HEK293T (cell line): ENCODE measurements at places on chromosomes 7 and 10.

GRCh38 chr7:50356212-50356944, 51.9 kb downstream of the IKZF1 start:
- no peak for DNase-seq

DNA sequence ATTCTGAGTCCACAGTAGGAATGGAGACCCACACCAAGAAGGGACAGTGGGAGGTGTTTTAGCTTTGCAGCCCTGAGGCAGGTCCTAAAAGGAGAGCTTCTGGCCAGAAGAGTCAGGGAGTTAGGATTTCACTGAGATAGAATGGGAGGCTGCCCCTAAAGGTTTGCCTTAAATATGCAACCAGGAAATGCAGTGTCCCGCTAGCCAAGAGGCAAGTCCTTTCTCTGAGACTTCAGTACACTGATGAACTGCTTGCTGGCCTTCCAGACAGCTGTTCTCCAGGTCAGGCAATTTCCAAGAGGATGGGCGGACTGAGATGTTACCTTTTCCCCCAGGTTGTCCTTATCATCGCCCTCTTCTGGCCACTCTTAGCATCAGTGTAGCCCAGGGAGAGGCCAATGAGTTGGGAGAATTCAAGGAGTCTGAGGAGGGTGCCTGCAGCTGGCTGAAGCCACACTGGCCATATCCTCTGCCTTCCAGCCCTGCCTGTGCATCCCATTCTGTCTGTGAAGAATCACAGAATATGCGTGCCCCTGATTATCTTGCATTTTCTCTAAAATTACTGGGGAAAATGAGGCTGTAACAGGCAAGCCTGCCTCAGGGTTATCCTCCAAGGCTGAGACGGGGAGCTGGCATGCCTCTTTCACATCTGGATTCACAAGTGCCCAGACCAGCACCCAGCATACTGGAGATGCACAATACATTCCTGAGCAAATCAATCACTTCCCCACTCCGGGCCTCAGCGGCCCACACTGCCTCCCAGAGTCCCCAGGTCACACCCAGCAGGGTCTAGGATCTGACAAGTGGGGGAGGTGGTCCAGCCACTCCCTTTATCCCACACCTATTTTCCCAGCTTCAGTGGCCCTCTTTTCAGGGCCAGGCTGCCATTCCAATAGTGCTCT, 2.4 kb downstream of the TLL2 start:
- peak; percentile 70 for DNase-seq

DNA sequence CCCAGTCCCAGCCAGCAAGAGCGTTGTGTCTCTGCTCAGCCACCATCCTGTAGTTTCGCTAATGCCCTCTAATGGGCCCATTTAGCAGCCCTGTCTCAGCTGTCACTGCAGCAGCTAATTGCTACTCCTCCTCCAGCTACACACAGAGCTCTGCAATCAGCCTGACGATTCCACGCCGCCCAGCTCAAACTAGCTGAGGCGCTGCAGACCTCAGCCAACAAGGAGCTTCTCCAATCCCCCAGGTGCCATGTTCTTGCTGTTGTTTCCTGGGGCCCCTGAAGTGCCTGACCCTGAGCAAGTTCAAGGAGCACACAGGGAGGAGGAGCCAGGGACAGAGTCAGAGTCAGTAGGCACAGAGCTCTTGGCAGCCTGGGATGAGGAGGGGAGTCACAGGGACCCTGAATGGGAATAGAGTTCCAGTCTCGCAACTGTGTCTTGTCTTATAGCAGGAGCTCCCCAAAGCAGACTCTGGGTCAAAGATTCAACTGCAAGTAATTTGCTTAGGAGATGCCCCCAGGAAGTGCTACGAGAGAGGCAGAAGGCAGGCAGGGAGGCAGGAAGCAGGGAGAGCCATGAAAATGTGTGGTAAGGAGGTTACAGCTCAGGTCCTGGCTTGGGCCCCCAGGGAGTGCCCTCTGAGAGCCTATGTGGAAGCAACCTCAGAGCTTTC, 135.8 kb upstream of the UNC5B start:
- DNase-seq = no peak

GRCh38 chr7:98727146-98727709, 110.1 kb downstream of the NPTX2 start:
- no peak for DNase-seq

DNA sequence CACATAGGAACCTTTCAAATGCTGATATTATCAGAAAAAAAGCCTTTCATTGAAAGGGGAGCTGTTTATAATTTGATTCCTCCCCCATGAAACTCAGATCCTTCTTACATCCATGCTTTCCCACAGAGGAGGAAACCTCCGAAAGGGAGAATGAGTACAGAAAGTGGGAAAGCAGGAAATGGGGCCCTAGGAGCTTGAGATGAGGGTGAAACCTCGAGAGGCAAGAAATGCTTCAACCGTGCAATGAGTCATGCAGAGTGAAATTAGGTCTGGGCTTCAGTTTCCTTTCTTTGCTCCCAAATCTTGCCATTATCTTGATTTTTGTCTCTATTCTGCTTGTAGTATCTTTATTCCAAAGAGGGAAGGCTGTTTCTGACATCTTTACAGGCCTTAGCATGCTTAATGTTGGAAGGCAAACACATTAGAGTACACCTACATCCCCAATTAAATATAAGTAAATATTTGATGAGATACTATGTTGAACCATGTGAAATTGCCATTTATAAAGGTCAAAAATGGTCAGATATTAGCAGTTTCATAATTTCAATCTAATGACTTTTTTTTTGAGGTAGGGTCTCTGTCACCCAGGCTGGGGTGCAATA, 79.1 kb downstream of the NAMPT start:
- DNase-seq = no peak

- no peak for DNase-seq
These were observed 2.9 kb downstream of the FZD8 start for GRCh38 chr10:35639021-35639727.

- no peak for DNase-seq
These were observed 50.0 kb downstream of the PLXNA4 start for GRCh38 chr7:132526111-132526740.

GRCh38 chr7:30941582-30942323, 22.0 kb upstream of the GHRHR start:
- no peak for DNase-seq
